SJSA1 (cell line): ENCODE measurements at places on chromosomes 11 and 22. TPM values are rescaled to one million over a fixed set of nuclear protein-coding genes. Genes with fewer than 3 reads are reported as not detected.

C1QTNF5 gene
- total RNA-seq: 0.11 TPM in 1 of 2 replicates, not detected in the other

GTF2H1 gene
- total RNA-seq: 93.8 and 121 TPM in 2 replicates

- H3K4me1 ChIP-seq: no peaks in the 10 kb centered on the region
- H3K27me3 ChIP-seq: no peaks in the 10 kb centered on the region
- no peak overlapping the region for H3K27ac ChIP-seq
- H3K36me3 ChIP-seq: no peaks in the 10 kb centered on the region
- no peak for DNase-seq
Observed at GRCh38 chr11:7955191-7955590, 10.1 kb downstream of the NLRP10 start.

GRCh38 chr11:100963375-100963774 lies 166.2 kb downstream of the PGR start:
- H3K4me1 ChIP-seq: no peaks in the 10 kb centered on the region
- H3K27ac ChIP-seq: no peak overlapping the region
- peaks cover 3% of the 10 kb centered on the region; the same call in 1 of the 2 replicates for H3K36me3 ChIP-seq
- H3K4me3 ChIP-seq: no peak overlapping the region
- no peaks in the 10 kb centered on the region for H3K27me3 ChIP-seq

DNA sequence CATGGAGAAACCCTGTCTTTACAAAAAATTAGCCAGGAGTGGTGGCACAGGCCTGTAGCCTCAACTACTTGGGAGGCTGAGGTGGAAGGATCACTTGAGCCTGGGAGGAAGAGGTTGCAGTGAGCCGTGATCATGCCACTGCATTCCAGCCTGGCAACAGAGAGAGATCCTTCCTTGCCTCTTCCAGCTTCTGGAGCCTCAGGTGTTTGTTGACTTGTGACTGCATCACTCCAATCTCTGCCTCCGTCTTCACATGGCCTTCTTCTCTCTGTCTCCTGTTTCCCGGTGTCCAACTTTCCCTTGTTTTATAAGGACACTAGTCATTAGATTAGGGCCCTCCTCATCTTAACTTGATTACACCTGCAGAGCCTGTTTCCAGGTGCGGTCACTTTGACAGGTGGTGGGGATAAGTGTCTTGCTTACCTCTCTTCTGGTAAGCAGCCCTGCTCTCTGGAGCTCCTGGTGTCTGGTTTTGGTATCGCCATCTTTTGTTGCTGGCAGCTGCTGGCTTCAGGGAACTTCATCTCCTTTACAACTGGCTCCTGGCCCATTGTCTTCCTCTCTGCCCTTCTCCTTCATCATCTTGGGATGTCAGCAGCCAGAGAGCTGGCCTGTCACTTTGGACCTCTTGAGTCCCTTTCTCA lies 8.2 kb upstream of the USP2 start:
- no peak overlapping the region for H3K4me3 ChIP-seq
- no peaks in the 10 kb centered on the region for H3K36me3 ChIP-seq
- no peaks in the 10 kb centered on the region for H3K4me1 ChIP-seq
- no peak overlapping the region for H3K27ac ChIP-seq
- no peaks in the 10 kb centered on the region for H3K27me3 ChIP-seq

GRCh38 chr22:40594924-40595323 lies 41.6 kb downstream of the MRTFA start:
- peaks cover 6% of the 10 kb centered on the region; the same call in 1 of the 2 replicates for H3K36me3 ChIP-seq
- no peak overlapping the region for H3K27ac ChIP-seq
- no peaks in the 10 kb centered on the region for H3K27me3 ChIP-seq
- no peak overlapping the region for H3K4me3 ChIP-seq
- no peak for DNase-seq

NLRP14 gene
- not detected in 2 replicates for total RNA-seq

- no peak overlapping the region for H3K27ac ChIP-seq
- peaks cover 7% of the 10 kb centered on the region; the same call in 1 of the 2 replicates for H3K4me1 ChIP-seq
- no peaks in the 10 kb centered on the region for H3K36me3 ChIP-seq
- peak; percentile 46 for DNase-seq
- H3K27me3 ChIP-seq: peaks cover 47% of the 10 kb centered on the region
Observed at GRCh38 chr22:50027639-50028537, 15.3 kb upstream of the IL17REL start.

- no peaks in the 10 kb centered on the region for H3K27me3 ChIP-seq
- no peak overlapping the region for H3K4me3 ChIP-seq
- H3K4me1 ChIP-seq: 0 out of 2 replicates have a peak, but pooled peaks cover 3% of the 10 kb centered on the region
- no peaks in the 10 kb centered on the region for H3K36me3 ChIP-seq
- H3K27ac ChIP-seq: no peak overlapping the region
- DNase-seq: no peak
Observed at GRCh38 chr11:69472541-69473275, 8.8 kb upstream of the LINC01488 start.

SSTR3 gene
- total RNA-seq: not detected in 2 replicates
